ENCODE measurements at places on chromosomes 1 and 21. TPM values are rescaled to one million over a fixed set of nuclear protein-coding genes. Genes with fewer than 3 reads are reported as not detected.

MEX3A gene
- 8.8 TPM for total RNA-seq

DYRK3 gene
- total RNA-seq = 11.4 TPM

RUNX3 gene
- not detected for total RNA-seq

SH3D21 gene
- 1.5 TPM for total RNA-seq

KRTAP20-2 gene
- total RNA-seq = not detected

PIP5K1A gene
- 57.6 TPM for total RNA-seq

ADORA1 gene
- 0.19 TPM for total RNA-seq

All from dermis blood vessel endothelial cell (primary cell).